ENCODE measurements at places on chromosomes 5 and 9.

DNA sequence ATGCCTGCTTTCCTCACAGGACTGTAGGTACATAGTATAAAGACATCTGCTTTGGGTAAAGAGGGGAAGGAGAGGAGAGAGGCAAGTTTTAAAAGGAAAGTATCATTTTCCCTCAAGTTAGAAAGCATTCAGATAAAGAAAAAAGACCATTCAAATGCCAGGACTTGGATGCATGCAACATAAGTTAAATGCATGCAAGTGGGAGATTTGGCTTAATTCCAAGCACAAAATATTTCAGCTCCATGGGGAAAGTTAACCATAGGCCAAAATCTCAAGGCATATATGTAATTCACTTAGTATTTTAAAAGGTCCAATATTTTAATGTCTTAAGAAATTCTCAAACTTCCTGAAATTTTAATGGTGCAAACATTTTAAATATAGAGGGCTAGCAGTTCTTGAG lies 36.4 kb downstream of the POU5F2 start:
- no peak for DNase-seq

GRCh38 chr5:149550594-149551226 lies 529 bp downstream of the CSNK1A1 start:
- peak; percentile 53 for DNase-seq

DNA sequence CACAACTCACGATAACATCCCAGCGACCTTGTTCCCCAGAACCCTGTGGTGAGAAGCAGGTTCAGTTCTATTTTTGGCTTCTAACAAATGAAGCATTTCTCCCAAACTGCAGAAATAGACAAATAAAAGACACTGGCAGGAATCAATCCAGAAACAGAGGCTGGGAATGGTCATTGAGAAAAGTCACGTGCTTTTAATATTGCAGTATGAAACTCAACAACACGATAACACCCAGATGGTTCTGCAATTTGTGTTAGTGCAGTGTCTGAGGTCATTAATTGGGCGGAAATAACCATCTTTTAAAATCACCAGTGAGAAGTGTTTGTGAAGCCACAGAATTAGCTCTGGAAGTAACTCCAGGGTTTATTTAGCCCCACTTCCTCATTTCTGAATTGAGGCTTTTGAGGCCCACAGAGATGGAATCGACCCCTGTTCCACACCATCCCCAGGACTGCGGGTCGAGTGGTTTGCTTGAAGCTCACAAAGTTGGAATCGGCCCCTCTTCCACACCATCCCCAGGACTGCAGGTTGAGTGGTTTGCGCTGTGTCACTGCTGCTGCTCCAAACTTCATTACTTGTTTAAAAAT lies 164.7 kb upstream of the IRX4 start:
- DNase-seq, result peak; percentile 14

- no peak for DNase-seq
Observed at GRCh38 chr9:111236332-111236731, 93.7 kb downstream of the OR2K2 start.

GRCh38 chr9:18881758-18882157 lies 151.3 kb downstream of the SAXO1 start:
- DNase-seq, result no peak

DNA sequence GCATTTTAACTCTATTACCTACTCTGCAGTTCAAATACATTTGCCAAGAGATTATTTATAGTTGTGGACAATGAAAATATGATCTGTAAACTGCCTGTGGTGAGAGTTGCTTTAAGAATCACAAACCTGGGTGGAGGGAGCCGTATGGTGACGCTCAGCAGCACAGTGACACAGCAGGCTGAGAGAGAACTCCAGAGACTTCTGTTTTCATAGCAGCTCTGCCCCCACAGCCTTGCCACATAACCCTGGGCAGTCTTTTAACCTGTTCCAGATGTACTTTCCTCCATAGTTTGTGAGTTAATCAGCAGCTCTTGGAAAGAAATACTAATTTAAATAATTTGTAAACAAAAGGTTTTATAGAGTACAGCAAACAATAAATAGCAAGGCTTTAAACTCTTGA lies 450.5 kb downstream of the ELAVL2 start:
- peak; percentile 61 for DNase-seq

DNA sequence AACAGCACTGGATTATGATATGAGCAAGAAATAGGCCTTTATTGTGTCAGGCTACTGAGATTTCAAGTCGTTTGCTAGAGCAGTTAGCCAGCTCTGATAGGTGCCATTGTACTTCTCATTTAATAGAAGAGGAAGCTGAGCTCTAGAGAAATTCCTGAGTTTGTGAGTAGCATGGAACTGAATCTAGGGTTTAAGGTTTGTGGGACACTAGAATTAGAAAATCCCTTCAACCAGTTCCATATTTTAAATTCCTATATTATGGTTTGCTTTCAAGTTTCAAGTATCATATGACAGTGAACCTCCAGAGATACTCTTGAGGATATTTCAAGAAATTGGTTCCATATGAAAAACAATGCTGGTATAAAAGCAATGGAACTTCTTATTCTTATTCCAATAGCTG lies 87.6 kb downstream of the ANKRD55 start:
- no peak for DNase-seq

GRCh38 chr5:174251305-174252000 lies 205.9 kb downstream of the NSG2 start:
- DNase-seq, result peak; percentile 88

GRCh38 chr5:124887223-124887622 lies 140.8 kb upstream of the ZNF608 start:
- DNase-seq, result no peak

All from OCI-M1 (cell line).